ENCODE measurements at places on chromosomes 7 and 10.
A peak's percentile ranks its signal among the peaks of the same experiment; 100 is the strongest.

DNA sequence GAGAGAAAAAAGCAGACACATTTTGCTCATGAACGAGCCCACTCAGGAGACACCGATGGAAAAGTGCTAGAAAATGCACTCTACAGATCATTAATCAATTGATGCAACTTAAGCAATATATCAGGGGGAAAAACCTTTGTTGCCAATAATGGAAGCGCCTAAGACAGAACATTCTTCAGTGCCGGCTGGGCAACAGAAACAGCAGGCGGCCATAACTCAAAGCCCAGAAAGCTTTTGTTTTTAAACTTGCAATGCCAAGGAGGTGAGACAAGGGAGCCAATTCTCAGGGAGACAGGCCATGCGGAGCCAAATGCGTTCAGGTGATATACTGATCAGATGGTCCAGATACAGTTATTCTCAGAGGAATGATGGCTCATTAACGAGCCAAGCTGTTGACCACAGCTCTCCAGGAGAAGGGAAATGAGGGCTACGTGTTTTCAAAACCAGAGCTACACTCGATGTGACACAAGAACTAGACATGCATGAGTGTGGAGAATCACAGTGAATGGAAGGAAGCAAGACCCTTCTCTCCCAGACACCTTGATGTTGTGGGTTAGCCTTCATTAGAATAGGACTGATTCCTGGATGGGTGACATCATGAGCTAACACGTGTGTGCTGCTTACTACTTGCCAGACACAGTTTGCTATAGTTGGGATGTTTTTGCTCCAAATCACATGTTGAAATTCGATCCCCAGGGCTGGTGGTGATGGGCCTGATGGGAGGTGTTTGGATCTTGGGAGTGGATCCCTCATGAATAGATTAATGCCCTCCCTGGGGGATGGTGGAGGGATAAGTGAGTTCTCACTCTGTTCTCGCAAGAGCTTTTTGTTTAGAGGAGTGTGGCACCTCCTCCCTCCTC lies 79.1 kb upstream of the KCNMA1 start:
- no peak for DNase-seq

GRCh38 chr10:86770412-86770960 lies 14.1 kb downstream of the BMPR1A start:
- no peak for DNase-seq

- peak; percentile 52 for DNase-seq
These were observed 19.4 kb downstream of the KAZALD1 start for GRCh38 chr10:101080933-101081931.

- DNase-seq = no peak
These were observed 40.5 kb downstream of the GOT1 start for GRCh38 chr10:99389729-99390480.

DNA sequence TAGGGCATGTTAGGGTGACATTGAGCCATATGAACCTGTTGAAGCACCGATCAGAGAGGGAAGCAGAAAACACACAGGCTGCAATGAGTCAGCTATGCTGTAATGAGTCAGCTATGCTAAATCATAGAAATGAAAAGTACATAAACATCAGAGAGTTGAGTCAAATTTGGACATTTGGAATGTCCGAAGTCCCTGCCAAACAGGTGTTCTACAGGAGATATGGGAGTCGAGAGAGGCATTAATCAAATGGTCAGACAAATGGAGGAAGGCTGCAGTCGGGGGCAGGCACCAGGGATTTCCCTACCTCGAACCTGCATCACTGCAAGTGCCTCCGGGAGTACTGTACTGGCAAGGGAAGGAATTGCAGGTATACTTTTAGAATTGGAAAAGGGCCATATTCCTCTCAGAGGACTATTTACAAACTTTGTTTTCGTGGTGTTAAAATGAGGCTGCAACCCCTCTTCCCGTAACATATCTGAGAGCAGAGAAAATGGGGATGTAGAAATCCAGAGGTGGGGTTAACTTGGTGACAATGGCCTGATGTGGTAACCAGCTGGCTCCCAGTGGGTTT lies 8.8 kb upstream of the ZC3HAV1 start:
- DNase-seq = peak; percentile 80

- no peak for DNase-seq
These were observed 162.8 kb downstream of the ELMO1 start for GRCh38 chr7:37285706-37286453.

- no peak for DNase-seq
These were observed 522 bp downstream of the CCL24 start for GRCh38 chr7:75813084-75813483.

DNA sequence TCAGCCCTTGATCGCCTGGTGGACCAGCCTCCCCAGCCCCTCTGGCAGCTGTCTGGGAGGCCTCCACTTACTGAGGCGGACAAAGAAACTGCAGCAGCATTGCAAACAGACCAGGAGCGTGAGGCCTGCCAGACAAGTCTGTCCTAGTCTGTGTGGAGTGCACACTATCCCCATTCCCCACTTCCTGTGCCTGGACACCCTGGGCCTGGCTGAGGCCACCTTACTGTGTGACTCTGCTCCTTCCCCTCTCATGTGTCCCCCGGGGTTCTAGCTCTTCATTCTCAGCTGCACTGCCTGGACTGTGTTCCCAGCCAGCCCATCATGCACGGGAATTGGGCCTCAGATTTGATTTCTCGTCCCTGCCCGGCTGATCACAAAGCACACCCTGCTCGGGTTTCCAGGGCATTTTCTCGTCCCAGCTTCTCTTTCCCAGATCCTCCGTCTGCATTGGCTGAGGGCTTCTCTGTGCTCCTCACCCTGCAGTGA lies 16.7 kb upstream of the C10orf90 start:
- DNase-seq = no peak

- no peak for DNase-seq
These were observed 175.5 kb upstream of the KLF6 start for GRCh38 chr10:3960496-3960895.

DNA sequence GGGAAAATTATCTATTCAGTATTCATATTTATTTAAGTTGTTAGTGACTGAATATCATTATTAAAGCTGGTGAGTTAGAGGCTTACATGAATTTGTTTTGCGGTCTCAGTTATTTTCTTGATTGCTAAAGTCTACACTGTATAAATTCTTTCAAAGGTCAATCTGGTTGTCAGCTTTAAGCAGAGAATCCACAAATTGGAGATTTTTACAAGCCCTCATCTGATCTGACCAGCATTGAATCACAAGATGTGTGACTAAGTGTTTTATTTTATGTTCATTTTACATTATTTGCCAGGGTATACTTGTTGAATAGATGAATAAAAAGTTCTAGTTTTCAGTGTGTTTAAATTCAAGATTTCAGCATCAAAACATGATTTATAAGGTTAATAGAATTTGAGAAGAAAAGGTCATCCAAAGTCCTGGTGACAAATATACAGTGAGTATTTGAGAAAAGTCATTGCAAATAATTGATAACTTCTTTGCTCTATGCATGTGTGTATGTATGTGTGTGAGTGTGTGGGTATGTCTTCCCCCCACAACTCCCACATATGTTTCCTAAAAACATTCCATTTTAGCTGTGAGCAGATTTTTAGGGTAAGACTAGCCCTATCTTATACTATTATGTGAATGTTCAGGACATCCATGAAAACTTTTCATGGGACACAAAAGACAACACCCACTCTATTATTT lies 4.4 kb downstream of the SEMA3A start:
- no peak for DNase-seq
